HAP-1 (cell line): ENCODE measurements at places on chromosomes 5 and 9.

GRCh38 chr5:41195228-41195627, 18.1 kb downstream of the C6 start:
- no peak for DNase-seq

GRCh38 chr5:78009937-78010527, 233.9 kb upstream of the TBCA start:
- DNase-seq, result no peak

DNA sequence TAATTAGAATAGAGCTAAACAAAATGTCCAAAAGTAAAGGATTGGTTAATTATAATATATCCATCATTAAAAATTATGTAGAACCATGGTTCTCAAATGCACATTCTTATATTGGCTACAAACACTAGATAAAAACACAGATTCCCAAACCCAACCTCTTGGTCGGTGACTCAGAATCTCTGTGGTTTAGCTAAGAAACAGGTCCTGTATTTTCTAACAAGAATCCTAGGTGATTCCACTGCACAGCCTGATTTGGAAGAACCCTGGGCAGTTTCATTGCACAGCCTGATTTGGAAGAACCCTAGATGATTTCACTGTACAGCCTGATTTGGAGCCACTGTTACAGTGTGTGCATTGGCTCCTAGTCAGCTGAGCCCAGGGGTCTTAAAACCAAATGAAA, 67.9 kb downstream of the KIAA1958 start:
- DNase-seq, result no peak

DNA sequence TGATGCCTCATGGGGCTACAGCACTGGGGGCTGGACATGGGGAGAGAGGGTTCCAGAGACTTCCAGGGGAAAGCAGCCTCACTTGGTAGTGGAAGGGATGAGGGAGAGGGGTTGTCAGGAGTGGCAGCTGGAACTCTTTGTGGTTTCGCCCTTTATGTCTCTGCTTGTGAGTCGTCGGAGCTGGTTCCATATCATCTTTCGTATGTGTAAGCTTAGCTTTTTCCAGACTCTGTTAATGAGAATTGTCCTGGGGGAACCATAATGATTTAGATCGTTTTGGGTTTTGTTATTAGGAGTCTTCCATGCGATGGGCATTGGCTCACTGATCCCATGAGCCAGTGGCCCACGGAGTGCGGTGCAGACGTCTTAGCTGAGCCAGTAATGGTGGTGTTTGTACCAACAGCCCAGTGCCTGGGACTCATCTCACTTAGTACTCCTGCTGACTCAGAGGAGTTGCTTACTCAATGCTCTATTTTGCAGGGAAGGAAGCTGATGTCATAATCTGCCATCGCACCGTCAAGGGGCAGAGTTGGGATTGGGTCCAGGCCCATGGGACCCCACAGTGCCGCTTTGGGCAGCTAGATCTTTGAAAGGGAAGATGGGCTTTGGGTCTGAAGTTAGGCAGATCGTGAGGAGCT, 48.5 kb downstream of the NEK6 start:
- no peak for DNase-seq

DNA sequence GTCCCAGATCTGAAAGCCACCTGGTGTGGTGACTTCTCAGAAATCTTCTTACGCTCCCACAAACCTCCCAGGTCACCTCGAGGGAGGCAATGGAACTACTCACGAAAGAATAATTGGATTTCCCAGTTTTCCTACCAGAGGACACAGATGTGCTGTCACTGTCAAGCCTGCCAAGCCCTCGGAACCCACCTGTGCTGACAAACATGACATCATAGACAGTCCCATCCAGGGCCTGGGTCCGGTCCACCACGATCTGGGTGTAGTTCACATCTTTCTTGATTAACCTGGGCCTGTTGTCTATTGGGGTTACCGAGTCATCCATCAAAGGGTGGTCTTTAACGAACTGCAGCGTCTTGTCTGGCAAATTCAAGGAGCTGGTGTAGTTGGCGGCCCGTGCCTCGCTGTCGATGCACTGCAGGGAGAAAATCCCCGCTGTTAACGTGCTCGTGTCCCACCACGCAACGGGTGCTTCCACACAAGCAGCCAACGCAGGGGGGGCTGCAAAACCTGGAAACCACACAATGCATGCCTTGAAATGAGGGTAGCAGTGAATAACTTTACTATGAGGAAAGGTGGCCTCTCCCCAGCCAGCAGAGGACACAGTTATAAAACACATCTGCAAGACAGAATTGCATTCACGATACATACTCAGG, 69.0 kb downstream of the SECISBP2 start:
- no peak for DNase-seq

- no peak for DNase-seq
These were observed 179.3 kb downstream of the FSTL4 start for GRCh38 chr5:133432956-133433532.

DNA sequence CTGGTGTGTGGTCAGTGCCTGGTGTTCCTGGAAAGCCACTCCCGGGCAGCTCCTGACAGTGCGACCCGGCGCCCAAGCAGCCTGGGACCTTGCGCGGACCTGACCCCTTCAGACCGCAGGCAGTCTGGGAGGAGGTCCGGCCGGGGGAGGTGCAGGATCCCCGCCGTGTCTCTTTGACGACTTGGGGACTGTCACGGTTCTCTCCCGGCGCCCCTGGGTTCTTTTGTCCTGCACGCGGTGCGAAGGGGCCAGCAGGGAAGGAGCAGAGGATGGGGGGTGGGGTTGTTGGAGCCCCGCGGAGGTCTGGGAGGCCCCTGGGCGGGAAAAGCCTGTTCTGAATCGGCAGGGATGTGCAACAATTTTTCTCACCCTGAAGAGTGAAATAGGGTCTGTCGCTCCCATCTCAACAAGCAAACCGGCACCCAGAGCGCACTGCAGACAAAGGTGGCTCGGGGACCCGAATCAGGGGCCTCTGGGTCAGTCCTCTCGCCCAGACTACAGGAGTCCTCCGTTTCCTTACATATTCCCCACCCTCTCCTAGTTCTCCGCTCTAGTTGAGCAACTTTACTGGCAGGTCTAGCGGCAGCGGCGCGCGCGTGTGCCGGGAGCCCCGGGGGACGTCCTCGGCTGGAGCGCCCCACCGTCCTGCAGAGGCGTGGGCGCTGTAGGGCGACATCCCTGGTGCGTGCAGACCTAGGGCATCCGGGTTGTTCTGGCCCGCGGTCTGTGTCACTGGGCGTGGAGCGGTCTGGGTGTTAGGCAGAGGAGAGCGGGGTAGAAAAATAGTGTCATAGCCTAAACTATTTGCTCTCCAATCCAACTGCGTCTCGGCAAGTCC, 1.2 kb downstream of the VCAN start:
- peak; percentile 4 for DNase-seq

DNA sequence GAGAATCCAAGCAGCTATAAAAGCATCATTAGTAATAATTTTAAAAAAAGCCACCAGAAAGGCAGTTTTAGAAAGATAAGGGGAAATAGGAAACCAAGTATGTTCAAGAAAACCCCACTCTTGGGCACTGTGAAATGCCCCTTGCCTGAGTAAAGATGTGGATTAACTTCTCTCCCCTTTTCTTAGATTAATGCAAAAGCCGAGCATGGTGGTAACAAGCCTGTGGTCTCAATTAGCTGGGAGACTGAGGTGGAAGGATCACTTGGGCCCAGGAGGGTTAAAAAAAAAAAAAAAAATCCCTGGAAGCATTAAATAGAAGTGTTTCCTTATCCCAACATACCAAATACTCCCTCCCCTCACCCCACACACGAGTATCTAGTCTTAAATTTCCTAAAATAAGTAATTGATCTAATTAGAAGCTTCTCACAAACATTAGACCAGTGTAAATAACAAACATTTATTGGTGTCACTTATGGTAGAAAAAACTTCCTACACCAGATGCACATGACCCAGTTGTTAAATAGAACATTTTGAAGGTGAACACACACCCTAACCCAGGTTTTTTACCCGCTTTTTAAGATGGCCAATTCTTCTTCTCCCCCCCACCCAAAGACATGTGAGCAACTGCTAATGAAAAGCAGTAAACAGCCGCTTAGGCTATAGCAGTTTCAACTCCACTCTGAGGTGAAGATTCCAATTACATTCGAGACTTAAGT, 5.2 kb downstream of the HSPA5 start:
- no peak for DNase-seq

DNA sequence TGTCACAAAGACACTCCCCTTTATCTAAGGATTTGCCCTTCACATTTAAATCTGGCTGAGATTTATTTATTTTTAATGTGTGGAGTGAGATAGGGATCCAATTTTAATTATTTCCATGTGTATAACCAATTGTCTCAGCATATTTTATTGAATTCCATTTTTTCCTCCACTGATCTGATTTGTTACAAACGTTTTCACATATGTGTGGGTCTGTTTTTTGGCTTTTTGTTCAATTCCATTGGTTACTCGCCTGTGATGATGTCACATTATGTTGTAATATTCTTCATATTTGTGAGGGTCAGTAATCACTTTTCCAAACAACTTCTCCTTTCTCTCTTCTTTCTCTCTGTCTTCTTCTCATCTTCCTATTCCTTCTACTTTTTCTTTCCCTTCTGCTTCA, 278.3 kb upstream of the RFX3 start:
- no peak for DNase-seq

DNA sequence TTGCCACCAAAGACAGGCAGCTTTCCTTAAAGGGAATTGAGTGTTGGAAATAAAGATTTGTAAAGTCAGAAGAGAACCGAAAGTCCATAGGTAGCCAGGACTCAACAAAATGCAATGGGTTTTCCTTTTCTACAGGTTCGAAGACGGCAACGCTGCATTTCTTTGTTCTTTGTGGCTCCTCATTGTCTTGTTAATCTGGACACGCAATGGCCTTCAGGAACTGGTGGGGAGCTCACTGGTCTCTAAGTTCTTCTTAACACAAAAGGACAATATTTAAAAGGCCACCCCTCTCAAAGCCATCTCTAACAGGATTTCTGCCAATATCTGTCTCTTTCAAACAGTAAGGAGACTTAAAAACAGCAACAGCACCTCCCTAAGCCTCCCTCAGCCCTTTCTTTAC, 170.6 kb downstream of the RMI1 start:
- DNase-seq, result peak; percentile 63

- DNase-seq, result no peak
These were observed 46.0 kb downstream of the RAPGEF1 start for GRCh38 chr9:131693651-131694597.

- no peak for DNase-seq
These were observed 3.8 kb upstream of the NDST1 start for GRCh38 chr5:150503977-150504620.

- no peak for DNase-seq
These were observed 380.6 kb downstream of the ADGRV1 start for GRCh38 chr5:90939211-90939610.

DNA sequence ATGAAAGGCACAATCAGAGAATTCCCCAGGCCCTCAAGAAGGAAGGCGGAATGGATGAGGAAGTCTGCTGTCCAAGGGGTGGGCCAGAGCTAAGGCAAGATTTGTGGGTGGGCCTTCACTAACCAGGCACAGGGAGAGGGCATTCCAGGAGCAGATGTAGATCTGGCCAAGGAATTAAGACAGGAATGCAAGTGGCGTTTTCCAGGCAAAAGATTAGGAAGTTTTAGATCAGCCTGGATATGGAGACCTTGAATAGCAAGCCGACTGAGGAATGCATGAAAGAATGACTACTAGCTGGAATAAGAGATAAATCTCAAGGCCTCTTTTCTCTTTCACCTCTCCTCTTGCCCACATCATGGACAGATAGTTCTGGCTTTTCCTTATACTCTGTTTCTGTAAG, 68.5 kb downstream of the GHR start:
- DNase-seq, result no peak

GRCh38 chr5:10157085-10157669, 92.5 kb downstream of the ATPSCKMT start:
- no peak for DNase-seq

GRCh38 chr5:138337685-138338410, at the start of gene FAM53C:
Gene FAM53C, plus strand, starts transcription at chr5:138338266. Its CDS starts 3,070 bp downstream, at chr5:138341336.
- DNase-seq, result peak; percentile 80

GRCh38 chr5:114948363-114948762, 221.3 kb downstream of the TRIM36 start:
- DNase-seq, result no peak

- peak; percentile 87 for DNase-seq
These were observed 108.5 kb upstream of the OTULINL start for GRCh38 chr5:14472986-14473567.

DNA sequence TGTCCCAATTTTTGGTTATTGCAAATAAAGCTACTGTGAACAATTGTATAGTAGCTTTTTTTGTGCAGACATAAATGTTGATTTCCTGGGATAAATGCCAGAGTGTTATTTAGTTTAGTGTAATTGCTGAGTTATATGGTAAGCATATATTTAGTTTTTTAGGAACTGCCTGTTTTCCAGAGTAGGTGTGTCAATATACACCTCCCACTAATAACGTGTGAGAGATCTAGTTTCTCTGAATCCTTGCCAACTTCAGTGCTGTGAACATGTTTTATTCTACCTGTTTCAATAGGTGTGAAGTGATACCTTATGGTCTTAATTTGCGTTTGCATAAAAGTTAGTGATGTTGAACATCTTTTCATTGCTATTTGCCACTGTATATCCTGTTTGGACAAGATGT, 9.1 kb upstream of the OR2S2 start:
- DNase-seq, result no peak

DNA sequence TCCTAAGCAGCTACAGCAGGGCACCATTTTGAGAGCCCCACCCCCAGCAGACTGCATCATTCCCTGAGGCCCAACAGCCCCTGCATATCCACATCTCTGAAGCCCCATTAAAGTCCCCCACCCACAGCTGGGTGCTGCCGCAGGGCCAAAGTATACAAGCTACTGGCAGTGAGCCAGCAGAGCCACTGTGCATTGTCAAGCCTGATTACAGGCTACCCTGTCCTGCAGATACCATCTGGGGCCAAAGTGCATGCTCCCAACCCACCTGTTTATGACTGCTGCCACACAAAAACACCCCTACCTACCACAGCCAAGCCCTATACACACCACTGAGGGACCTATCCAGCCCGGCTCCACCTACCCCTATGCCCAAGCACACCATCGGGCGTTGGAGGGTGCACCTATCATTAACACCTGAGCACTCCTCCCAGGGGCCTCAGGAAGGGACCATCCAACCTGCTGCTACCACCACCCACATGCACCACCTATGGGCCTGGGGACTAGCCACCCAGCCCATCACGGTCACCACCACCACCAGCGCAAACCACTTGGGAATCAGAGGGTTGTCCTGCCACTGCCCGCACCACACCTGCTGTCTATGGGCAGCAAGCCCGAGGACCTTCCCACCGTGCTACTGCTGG, 105.0 kb downstream of the PLPP1 start:
- DNase-seq, result peak; percentile 29

DNA sequence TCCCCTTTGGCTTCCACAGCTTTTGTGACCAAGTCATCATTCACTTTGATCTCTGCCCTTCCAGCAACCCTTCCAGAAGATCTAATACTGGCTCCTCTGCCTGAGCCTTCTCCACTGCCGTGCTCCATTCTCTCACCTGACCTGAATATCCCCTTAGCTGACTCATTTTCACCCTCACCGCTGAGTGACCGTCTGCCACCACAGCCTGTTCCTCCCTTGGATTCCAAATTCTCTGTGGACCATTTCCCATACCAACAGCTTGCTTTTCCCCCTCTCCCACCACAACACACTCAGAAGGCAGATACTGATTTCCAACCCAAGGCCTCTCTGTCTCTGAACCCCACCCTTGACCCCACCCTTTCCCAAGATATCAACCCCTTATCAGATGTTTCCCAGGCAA, 20.5 kb upstream of the SPATA31D1 start:
- no peak for DNase-seq
